ENCODE measurements at places on chromosomes 4 and X. TPM values are rescaled to one million over a fixed set of nuclear protein-coding genes. Genes with fewer than 3 reads are reported as not detected.

- no peak for DNase-seq
Observed at GRCh38 chr4:7780751-7781348, 158.8 kb downstream of the AFAP1 start.

DNA sequence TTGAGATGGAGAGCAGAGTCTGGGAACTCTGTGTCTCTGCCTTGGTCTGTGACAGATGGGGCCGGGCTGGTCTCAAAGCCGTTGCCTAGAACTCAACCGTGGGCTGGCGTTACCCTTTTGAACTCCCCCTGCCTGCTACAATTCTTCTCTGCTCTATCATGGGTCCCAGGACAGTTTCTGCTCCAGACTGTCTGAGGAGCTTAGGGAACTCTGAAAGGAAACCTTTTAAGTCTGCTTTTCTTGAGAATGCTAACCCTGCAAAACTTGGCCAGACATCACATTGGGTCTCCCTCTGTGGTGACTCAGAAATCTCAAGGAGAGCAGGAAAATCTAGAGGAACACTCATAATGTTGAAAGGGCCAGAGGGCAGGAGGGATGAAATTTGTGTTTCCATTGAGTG is 240.6 kb downstream of the CBR4 start:
- no peak for DNase-seq

DNA sequence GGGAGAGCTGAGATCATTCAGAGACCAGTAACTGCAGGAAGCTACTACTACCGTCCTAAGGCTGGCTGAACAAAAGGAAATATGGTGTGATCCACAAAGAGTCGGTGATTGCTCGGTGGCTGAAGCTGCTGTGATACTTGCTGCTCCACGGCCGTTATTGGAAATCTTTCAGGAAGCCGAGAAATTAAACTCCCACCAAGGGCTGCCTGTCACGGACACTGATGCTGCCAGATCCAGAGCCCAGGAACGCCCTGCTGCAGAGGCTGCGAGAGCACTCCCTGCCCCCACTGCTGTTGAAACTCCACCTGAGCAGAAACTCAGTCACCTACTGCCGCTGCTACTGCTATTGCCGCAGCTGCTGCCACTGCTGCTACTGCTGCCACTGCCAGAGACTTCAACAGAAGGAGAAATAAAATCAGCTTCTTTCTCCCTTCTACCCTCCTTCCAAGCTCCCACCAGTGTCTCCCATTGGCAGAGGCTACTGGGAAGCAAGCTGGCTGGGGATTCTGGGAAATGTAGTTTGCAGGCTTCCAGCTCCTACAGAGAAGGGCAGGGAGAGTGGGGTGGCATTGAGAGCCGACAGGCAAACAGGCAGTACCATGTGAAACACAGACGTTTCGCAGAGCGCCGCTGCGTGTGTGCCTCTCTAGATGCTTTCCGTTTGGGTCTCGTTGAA is 126.0 kb upstream of the ENPP6 start:
- DNase-seq, result peak; percentile 75

- DNase-seq, result no peak
Observed at GRCh38 chrX:12496343-12496742, 294.9 kb upstream of the PRPS2 start.

DNA sequence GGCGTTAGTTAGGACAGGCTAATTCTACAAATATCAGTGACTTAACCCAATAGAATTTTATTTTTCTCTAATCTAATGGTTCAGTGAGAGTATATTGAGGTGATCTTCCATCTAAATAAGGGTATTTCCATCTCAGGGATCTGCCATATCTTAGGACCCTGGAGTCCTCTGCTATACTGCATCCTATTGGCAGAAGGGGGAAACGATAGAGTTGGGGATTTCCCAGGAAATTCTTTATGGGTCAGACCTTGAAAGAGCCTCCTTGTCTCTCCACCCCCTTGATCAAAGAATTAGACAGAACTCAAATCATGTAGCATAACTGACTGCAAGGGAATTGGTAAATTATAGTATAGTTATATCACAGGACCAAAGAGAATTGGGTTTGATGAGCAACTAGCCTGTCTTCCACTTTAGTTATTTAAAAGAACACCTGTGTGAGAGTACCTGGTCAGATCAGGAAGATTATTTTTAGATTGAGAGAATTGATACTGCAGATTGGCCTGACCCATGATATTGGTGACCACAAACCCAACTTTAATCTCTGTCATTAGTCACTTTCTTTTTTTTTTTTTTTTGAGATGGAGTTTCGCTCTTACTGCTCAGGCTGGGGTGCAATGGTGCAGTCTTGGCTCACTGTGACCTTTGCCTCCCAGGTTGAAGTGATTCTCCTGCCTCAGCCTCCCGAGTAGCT is 25.6 kb downstream of the SMARCA5 start:
- DNase-seq, result no peak

- no peak for DNase-seq
Observed at GRCh38 chr4:166538491-166539005, 665.5 kb downstream of the TLL1 start.

- no peak for DNase-seq
Observed at GRCh38 chr4:119184128-119184527, 28.4 kb upstream of the USP53 start.

DNA sequence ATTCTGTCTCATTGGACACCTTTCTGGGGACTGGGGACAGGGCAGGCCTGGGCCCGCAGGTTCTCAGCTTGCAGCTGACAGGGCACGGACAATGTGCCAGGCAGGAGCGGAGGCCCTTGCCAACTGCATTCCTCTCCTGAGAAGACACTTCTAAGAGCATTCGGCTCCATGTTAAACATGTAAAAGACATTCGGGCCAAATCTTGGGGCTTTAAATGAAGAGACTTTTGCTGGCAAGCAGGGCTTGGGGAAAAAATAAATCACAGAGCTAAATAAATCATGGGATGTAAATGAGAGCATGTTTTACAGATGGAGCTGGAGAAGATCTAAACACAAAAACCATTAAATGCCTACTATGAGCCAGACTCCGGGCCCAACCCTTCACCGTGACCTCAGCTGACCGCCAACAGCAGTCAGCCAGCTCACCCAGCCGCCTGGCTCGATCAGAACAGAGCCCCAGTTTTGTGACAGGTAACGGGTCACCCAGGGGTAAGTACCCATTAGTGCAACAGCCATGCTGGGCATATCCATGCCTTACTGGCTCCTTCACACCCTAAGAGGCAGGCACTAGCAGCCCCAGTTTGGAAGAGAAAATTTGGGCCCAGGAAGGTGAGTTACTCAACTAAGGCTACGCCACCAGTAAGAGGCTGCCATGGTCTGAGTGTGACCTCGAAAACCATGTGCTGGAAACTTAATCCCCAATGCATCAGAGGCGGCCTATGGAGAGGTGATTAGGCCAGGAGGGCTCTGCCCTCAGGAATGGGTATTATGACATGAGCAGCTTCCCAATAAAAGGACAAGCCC is 14.7 kb downstream of the WDR1 start:
- no peak for DNase-seq

- DNase-seq, result peak; percentile 82
Observed at GRCh38 chrX:11381464-11381863, 88.3 kb downstream of the AMELX start.

- DNase-seq, result no peak
Observed at GRCh38 chr4:70640192-70640591, 11.6 kb downstream of the ENAM start.

DNA sequence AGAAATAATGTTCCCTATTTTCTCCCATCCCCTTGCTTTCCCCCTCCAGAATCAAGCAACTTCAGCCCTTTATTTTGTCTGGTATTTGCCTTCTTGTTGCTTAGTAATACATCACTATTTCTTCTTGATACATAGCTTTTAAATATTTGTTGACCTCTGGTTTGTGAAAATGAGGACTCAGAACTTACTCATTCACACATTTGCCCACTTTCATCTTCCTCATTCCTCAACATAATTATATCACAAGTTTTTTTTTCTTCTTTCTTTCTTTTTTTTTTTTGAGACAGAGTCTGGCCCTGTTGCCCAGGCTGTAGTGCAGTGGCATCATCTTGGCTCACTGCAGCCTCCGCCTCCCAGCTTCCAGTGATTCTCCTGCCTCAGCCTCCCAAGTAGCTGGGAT is 28.9 kb upstream of the NDUFC1 start:
- no peak for DNase-seq

DNA sequence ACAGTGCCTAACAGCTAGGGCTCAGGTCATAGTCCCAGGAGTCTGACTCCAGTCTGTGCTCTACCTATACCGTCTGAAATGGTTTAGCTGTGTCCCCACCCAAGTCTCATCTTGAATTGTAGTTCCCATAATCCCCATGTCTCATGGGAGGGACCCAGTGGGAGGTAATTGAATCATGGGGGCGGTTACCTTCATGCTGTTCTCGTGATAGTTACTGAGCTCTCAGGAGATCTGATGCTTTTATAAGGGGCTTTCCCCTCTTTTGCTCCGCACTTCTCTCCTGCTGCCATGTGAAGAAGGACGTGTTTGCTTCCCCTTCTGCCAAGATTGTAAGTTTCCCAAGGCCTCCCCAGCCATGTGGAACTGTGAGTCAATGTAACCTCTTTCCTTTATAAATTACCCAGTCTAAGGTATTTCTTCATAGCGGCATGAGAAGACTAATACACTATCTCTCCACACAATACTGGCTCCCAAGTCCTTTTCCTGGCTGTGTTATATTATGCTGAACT is 110.8 kb downstream of the AFAP1 start:
- DNase-seq, result no peak

DNA sequence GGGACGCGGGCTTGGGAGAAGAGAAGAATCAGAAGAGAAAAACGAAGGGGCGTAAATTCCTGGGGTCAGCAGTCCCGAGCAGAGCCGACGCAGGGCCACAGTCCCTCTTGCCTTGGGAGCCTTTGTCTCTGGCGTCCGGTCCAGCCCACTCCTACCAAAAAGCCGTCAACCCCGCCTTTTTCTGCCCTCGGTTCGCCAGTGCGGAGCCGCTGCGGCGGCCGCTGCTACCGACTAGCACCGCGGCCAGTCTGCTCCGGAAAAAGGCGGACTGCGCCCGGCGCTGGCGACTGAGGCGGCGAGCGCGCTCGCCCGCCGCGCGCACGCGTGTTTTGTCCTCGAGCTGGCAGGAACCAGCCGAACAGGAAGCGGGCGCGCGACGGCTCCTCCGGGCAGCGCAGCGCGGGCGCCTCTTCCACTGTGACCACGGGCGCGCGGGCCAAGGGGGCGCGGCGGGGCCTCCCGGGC is 502 bp downstream of the HNRNPDL start:
- DNase-seq, result no peak

GRCh38 chr4:106299977-106300376 is 16.0 kb downstream of the TBCK start:
- no peak for DNase-seq

DNA sequence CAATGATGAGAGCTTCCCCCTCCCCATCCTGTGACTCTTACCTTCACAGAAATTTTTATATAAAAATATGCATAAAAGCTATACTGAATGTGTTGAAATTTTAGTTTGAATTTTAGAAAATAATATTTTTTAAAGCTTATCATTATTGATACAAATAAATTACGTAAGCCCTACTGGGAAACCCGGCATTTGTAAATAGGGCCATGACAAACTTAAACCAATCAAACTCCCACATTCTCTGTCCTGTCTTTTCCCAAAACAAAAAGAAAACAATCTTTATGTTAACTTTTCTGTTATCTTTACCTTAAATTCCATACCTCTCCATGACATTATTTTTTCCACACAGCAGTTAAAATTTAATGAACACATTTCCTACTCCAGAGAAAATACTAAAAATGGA is 2.6 kb downstream of the CNOT6L start:
- DNase-seq, result no peak

DNA sequence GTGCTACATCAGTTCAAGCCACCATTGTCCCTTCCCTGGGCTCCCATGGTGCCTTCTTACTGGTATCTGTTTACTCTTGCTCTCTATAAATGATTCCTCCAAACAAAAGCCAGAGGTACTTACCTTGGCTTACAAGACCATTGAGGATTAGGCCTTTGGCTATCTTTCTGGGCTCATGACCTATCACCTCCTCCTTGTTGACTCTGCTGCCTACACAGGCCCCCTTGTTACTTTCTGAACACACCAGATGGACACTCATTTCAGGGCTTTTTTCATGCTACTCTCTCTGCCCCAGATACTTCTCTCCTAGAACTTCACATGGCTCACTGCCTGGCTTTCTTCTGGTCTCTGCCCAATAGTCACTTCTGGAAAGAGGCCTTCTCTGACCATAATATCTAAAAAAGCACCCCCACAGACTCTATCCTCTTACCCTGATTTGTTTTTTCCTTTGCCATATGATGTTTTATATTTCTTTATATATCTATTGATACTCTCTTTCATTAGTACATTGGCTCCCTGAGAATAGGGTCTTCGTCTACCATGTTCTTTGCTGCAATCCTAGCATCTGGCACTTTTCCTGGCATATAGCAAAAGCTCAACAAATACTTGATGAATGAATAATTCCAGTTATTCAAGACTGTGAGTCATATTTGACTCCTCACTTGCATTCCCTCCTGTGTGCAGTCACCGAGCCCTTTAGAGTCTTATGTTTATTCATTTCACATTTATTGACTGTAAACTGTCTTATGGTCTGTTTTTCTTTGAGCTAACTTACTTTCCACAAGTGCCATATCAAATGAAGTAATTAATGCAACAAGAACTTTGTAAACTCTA is 27.1 kb upstream of the TAPT1 start:
- DNase-seq, result no peak

GRCh38 chr4:177441803-177442622 is at the start of gene AGA:
Gene AGA (minus strand): TSS chr4:177442437. CDS start chr4:177442375, 62 bp downstream.
- DNase-seq, result peak; percentile 93

- DNase-seq, result no peak
Observed at GRCh38 chrX:99973572-99974226, 436.4 kb downstream of the PCDH19 start.

GRCh38 chr4:21890231-21890630 is 58.3 kb downstream of the KCNIP4 start:
- no peak for DNase-seq

- DNase-seq, result no peak
Observed at GRCh38 chr4:158599765-158600498, 71.8 kb downstream of the C4orf46 start.

NXF2 gene
- total RNA-seq, result not detected

GPR173 gene
- total RNA-seq, result 0.36 TPM

DRD5 gene
- not detected for total RNA-seq

KLF8 gene
- total RNA-seq, result 0.07 TPM

TCEAL9 gene
- total RNA-seq, result 13.2 TPM
